GM23248 (cell line): ENCODE measurements at places on chromosomes 13 and 19. TPM values are rescaled to one million over a fixed set of nuclear protein-coding genes. Genes with fewer than 3 reads are reported as not detected.

The KIR2DL1 gene
- total RNA-seq = not detected in 2 replicates

- DNase-seq = no peak
Measured at GRCh38 chr19:3006075-3006767, 22.9 kb downstream of the TLE2 start.

DNA sequence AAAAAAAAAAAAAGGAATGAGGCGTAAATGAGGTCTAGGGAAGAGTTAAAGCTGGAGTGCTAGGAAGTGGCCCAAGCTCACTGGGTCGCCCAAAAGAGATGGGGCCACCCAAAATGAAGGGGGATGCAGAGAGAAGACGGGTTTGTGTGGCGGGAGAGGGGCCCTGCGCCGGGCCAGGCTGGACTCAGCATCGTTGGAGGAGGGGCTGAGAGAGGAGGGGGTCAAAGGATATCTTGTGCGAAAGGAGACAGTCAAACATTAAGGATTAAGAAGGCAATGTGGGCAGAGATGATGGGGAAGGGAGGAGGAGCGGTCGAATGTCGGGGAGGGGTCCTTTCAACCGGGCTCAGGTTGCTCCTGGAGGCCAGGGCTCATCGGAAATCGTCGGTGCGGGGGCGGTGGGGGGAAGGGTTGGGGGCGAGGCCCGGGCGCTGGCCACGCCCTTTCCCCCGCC is 825 bp upstream of the CARM1 start:
- DNase-seq = no peak

The TEX29 gene
- total RNA-seq = not detected in 2 replicates

GRCh38 chr19:40416918-40417642 is 3.9 kb upstream of the PRX start:
- DNase-seq = peak; percentile 50

GRCh38 chr13:35518337-35518946 is 42.0 kb upstream of the MAB21L1 start:
- no peak for DNase-seq

The ZNF345 gene
- 1.7 and 5.7 TPM in 2 replicates for total RNA-seq

The RNF225 gene
- total RNA-seq = not detected in 2 replicates

DNA sequence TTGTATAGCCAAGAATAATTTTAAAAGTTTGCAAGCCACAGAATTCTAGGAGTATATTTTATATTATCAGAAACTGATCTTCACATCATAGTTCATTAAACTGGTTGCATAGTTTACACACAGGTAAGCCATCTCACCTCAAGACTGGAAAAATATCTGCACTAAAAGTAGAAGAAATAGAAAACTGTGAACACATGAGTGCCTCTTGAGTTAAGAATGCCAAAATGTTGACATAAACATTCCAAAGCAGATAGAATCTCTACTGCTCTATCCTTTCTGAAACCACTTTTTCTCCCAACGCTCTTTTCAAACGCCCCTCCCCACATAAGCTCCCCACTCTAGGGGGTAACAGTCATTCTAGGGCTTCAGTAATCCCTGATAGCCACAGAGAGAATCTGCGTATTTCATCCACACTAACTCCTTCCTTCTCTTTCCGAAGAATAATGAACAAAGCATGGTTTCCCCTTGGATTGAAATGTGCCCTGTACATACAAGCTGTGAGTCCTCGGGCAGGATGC is 201.5 kb downstream of the IRS2 start:
- no peak for DNase-seq

The RNF17 gene
- not detected in 2 replicates for total RNA-seq

The S1PR4 gene
- not detected in 2 replicates for total RNA-seq

The ADGRE3 gene
- not detected in 2 replicates for total RNA-seq

The STK11 gene
- 64.1 and 66.5 TPM in 2 replicates for total RNA-seq

DNA sequence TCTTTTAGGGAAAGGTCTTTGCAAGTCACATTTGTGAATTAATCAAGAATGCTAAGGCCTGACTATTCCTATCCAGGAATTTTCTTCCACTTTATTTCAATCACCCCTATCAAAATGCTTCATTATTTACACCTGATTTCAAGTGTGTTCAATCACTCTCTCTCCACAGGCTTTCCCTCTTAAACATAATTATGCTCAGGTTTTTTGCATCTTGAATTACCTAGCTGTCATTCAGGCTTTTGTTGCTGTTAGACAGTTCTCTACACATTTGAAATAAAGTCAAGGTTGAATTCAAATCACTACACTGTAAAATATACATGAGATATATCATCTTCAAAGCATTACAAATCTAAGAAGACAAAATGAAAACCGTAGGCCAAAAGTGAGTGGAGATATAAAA is 941.3 kb upstream of the SLITRK1 start:
- DNase-seq = no peak

DNA sequence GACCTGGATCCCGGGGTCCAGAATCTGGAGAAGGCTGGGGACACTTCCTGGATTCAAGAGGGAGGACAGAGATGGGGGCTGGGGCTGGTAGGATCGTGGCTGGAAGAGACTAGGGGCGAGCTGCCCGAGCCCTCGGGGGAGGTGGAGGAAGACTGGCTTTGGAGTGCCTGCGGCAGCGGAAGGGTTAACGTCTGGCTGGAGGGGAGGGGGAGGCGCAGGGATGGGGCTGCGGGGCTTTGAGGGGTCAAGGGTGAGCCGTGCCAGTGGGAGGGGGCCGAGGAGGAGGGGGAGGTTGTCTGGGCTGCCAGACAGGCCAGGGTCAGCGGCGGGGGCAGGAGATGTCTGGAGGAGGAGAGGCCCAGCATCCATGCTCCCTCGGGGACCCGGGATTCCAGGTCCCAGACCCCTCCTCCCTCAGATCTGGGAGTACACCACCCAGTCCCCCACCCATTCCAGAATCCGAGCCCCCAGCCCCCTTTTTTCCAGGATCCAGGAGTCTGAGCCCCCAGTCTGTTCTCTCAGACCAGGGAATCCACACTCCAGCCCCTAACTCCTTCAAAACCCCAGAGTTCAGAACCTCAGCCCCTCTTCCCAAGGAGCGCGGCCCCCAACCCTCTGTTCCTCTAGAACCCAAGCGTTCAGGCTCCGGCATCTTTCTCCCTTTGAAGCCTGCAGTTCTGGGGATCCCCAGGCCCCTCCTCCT is 3.2 kb upstream of the SPACA6 start:
- DNase-seq = peak; percentile 51

- peak; percentile 30 for DNase-seq
Measured at GRCh38 chr19:47123406-47123805, 7.2 kb upstream of the SAE1 start.

GRCh38 chr13:109881347-109881725 is 95.0 kb upstream of the IRS2 start:
- DNase-seq = no peak

The KIR3DL1 gene
- total RNA-seq = not detected in 2 replicates

The MED4 gene
- total RNA-seq = 31.9 and 33.1 TPM in 2 replicates

- DNase-seq = peak; percentile 81
Measured at GRCh38 chr19:40279120-40279551, 6.0 kb downstream of the AKT2 start.

The SGTA gene
- 56.1 and 57.5 TPM in 2 replicates for total RNA-seq

- DNase-seq = peak; percentile 50
Measured at GRCh38 chr19:17419154-17419620, 660 bp upstream of the MVB12A start.

DNA sequence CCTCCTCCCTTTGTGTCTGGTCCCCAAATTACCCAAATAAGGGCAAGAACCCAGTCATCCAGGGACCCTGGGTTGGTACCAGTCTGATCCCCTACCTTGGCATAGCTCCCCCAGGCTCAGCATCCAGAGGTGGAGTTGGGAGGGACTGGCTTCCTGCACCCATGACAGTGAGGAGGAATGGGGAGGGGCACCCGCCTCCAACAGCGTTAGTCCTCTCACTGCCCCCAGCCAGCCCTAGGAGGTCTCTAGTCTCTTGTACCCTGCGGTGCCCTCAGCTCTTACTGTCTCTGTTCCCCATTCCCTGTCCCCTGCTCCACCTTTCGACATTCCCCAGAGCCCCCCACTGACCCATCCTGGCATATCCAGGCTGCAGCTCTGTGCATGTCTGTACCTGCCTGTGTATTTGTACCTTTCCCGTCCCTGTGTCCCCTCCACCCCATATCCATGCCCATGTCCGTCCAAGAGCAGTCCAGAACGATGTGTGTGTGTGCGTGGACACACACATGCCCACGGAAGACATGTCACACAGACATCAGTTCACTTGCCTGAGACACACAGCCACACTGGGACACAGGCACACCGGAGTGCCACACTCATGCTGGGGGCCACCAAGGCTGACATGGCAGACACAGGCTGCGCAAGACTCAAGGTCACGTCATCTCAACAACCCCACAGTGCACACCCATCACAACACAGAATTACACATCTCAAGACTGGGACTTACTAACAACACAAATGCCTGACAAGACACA is 17.8 kb downstream of the ERFL start:
- no peak for DNase-seq

DNA sequence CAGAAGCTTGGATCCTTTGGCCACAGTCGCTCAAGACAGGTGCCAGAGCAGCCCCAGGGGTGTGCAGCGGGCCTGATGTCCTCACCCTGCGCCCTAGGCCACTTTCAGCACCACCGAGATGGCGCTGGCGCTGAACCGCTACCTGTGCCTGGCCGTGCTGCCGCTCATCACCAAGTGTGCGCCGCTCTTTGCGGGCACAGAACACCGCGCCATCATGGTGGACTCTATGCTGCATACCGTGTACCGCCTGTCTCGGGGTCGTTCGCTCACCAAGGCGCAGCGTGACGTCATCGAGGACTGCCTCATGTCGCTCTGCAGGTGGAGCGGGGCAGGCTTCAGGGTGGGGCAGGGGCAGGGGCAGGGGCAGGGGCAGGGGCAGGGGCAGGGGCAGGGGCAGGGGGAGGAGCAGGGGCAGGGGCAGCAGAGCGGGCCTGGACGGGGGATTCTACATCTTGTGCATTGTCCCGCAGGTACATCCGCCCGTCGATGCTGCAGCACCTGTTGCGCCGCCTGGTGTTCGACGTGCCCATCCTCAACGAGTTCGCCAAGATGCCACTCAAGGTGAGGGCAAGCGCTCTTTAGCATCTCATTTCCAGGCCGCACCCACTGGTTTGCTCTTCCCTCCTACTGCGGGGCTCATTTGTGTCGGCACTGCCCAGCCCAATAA is 69.1 kb downstream of the RYR1 start:
- DNase-seq = no peak

GRCh38 chr19:55206664-55207500 is 2.4 kb downstream of the PTPRH start:
- peak; percentile 96 for DNase-seq

GRCh38 chr13:29713839-29714238 is 118.4 kb upstream of the SLC7A1 start:
- peak; percentile 9 for DNase-seq

GRCh38 chr13:66399873-66400272 is 830.3 kb downstream of the PCDH9 start:
- no peak for DNase-seq

The MYO1F gene
- 0.54 and 9.0 TPM in 2 replicates for total RNA-seq

The ZNF578 gene
- total RNA-seq = 1.5 and 2.2 TPM in 2 replicates
